ENCODE measurements at places on chromosomes 1 and 21.

GRCh38 chr1:64183395-64184002 is 19.9 kb upstream of the UBE2U start:
- DNase-seq: no peak

GRCh38 chr21:35399706-35400105 is 350.6 kb upstream of the RUNX1 start:
- no peak for DNase-seq

DNA sequence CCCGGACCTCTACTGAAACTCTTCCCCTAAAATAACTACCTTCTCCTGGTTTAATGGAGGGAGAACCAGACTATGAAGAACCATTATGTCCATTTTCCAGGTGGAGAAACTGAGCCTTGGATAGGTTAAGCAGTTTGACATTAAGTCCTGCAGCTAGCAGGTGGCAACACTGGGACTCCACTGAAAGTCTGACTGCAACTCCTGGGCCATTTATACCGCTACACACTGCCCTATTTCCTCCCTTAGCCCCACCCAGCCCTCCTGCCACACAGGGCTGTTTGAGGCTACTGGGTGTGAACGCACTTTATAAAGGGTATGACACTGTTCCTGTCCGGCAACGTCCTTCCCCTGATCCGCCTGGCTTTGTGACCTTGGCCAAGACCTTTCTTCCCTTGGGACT is 511 bp upstream of the INPP5B start:
- no peak for DNase-seq

DNA sequence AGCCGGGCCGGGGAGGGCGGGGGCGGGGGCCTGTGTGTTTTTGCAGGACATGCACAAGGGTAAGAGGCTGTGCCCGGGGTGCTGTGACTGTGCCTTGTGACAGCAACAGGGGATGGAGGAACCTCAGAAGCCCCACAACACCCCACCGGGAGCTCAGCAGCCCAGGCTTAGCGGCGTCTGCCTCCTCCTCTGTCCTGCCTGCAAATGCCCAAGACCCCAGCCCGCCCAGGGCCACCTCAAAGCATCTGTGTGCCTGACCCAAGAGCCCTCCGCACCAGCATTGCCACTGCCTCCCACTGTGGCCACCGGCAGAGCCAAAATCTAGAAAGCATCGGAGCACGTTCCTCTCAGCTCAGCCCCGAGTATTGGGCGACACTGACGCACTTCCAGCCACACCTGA is 2.7 kb upstream of the ACTRT2 start:
- no peak for DNase-seq

DNA sequence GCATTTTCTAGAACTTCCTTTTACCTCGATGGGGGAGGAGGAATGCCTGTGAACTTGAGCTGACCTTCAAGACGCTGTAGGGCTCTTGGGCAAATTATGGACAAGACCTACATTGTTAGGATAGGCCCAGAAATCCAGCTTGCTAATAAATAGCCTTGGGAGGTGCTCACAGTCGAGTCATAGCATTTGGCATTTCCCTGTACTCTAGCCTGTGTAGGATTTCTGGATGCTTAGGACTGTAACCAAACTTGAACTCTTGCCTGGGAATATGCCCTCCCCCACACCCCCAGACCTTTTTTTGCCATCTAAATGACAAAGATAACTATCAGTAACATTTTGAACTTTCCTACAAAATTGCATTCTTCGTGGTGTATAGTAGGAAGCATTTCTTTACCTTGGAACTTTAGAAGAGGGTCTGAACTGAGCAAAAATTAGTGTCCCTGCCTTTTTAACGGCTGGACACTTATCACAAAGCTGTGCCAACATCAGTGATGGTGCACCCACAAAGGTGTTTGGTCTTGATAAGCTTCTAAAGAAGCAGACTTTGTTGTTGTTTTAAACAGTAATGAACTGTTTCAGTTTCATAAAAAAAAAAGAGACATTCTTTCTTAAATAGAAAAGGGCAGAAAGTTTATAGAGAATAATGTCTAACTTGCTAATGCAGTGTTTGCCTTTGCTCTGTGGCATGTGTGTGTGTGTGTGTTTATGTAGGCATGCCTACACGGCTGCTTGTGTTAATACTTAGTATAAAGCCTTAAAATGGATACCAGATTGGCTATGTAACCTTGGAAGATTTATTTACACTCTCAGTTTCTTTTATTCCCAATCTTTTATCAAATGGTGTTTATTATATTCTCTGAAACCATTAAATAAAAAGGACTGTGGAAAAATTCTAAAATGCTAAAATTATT is 88.2 kb downstream of the NFIA start:
- no peak for DNase-seq

Measured in activated naive CD8-positive, alpha-beta T cell treated with anti-CD3 and anti-CD28 coated beads for 36 hours (primary cell).